Astrocyte (in vitro differentiated cells and primary cell): ENCODE measurements at places on chromosomes 2 and 18.
A peak's percentile ranks its signal among the peaks of the same experiment; 100 is the strongest.

DNA sequence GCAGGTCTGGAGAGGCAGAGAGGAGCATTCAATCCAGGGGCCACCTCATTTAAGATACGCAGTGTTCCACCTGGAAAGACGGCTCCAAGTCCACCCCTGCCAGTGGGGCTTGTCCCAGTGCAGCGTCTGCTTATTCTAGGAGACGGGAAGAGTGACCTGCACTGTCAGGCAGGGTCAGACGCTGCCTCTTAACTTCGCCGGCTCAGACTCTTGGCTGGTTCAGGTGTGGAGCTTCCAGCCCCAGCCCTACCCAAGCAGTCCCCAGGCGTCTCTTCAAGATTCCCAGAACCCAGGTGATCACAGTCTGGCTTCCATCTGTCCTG lies 208.5 kb downstream of the TFCP2L1 start:
- DNase-seq = no peak

- DNase-seq = no peak
Observed at GRCh38 chr2:26847655-26848335, at the start of gene DPYSL5. TSS of gene DPYSL5 (plus strand) at chr2:26848132. CDS start at chr2:26898500, 50,368 bp downstream.

- no peak for DNase-seq
Observed at GRCh38 chr18:9082711-9083510, 19.6 kb upstream of the NDUFV2 start.

GRCh38 chr2:203719456-203720410 lies 13.3 kb downstream of the CD28 start:
- DNase-seq = no peak

DNA sequence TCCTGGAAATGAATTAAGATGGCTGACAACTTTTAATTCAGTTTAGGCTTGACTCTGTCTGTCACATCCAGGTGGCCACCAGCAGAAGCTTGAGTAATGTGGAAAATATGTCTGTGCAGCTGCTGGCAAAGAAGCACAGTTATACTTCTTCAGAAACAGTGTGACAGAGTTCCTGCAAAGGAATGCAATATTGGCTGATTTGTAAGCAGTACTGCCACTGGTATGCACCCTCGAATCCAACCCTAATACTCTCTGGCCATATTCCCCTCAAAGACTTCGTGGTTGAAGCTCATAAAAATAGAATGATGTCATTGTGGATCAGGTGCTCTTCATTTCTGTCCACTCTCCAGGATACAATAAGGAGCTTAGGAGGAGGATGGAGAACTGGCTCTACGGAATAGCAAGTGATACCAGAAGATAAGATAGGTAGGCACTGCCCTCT lies 86.2 kb downstream of the METTL8 start:
- peak; percentile 99 for DNase-seq

DNA sequence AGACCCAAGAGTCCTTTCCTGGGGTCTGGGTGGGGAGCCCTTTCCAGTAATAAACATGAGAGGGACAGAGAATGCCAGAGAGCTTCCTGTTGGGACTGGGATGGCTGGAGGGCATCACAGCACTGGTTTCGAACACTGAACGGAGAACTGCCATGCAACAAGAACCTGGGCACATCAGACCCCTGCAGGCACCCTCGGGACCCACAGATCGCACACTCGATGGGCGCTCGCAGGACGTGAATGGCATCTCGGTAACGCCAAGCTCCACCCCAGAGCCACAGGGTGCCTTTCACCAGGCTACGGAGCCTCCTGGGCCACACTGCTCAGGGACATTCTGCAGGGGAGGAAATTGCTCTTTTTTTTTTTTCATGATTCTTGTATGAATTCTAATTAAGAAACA lies 25.1 kb downstream of the SLC66A2 start:
- no peak for DNase-seq

GRCh38 chr18:23933407-23933806 lies 81.1 kb upstream of the TTC39C start:
- peak; percentile 61 for DNase-seq

DNA sequence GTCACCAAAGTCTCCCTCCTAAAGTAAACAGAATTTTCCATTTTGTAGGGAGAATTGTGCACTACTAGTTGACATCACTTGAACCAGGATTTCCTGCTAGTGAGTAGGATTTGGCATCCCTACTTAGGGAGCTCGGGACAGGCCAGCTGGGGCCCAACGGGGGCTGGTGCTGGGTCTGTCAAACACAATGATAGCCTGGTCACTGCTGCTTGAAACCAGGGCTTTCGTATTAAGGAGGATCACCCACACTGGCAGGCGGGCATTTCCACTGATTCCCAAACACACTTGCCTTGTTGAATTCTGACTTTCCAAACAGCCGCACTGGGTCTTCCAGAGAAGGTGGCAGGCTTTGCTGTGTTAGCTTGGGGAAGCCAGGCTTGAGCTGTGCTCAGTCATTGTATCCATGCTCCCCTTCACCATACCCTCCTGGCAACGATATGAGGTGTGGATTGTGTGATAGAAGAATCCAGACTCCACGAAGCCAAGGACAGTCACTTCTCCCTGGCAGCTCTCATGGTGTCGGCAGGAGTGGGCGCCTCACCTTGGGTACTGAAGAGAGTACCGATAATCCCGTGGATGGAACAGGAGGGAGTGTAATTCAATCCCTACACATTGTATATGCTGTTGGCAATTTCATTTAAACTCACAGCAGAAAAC lies 7.5 kb downstream of the GDF7 start:
- DNase-seq = no peak

GRCh38 chr2:111990856-111991255 lies 64.2 kb upstream of the TMEM87B start:
- DNase-seq = no peak

GRCh38 chr2:160469621-160470204 lies 23.9 kb downstream of the RBMS1 start:
- peak; percentile 34 for DNase-seq

- DNase-seq = peak; percentile 87
Observed at GRCh38 chr18:23718243-23718720, 29.0 kb downstream of the LAMA3 start.

DNA sequence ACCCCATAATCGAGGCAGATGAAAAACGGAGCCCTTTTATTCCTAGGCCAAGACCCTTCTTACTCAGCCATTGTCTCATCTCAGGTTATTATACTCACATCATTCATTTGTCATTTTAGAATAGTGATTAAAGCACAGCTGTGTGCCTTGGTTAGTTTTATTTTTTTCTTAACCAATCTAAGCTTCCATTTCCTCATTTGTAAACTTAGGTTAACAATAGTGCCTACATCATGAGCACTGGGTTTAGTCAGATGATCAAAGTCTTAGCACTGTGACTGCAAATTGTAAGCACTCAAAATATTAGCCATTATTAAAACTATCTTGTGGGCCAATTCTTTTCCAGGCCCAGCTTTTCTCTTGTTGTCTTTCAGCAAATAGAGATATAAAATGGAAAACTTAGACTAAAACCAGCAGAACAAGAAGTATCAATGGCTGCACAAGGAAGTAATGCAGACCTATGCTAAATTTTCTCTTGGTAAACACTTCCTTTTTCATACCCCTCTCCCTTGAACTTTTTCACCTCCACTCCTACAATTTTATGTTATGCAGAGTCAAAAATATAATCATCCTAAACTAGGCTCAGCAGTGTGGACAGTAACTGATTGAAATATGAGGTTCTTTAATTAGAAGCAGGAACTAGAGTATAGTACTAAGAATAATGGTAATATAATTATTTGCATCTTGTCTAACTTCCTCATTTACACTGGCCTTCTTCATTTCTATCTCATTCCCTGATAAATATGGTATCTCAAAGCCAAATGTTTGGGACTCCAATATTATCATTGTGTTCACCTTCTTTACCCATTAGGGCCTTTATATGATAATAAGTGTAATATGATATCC lies 21.5 kb upstream of the GALNT3 start:
- DNase-seq = no peak

DNA sequence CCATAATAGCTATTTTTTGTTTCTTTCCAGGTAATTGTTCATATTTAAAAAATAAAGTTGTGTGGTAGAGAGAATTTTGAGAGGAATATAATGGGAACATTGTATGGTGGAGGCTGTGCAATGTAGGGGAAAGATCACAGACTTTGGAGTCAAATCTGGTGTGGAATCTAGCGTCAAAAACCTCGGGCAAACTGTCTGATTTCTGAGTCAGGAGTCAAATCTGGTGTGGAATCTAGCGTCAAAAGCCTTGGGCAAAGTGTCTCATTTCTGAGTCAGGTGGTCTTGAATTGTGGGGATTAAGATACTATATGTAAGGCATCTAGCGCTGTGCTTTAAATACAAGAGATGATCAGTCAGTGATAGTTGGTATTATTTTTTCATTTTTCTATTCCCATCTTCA lies 5.1 kb downstream of the PTPN4 start:
- no peak for DNase-seq

DNA sequence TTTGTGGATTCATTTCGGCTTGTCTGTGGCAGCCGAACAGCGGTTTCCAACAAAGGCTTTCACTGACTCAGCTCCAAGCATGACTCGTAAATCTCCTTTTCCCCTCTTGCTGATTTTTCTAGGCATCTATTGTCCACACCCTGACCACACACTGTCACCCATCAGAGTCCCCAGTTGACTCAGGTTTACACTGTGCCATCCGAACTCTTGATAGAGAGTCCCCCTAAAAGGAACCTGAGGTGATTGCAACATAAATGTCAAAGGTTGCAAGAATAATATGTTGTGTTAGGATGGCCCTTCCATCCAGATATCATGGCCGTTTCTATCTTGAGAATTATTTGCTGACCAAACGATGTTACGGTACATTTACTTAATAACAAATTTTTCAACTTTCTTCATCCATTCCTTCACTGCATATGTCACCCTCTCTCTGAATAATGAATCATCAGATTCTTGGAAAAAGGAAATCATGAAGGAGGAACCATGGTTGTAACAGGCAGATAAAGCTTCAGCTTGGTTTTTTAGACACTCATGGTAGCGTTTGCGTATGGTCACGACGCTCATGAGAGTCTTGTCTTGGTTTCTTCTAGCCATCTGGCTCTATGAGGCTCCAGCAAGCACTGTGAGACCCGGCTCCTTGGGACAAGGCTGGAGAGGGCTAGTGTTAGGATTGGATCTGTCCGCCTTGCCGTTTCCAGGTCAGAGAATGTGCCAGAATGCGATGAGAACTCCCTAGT lies 72.1 kb downstream of the NPAS2 start:
- DNase-seq = peak; percentile 71
